ENCODE measurements at places on chromosomes 3 and 15.

GRCh38 chr3:42216302-42216701, 49.7 kb downstream of the CCK start:
- DNase-seq = no peak

GRCh38 chr3:19725000-19725399, 209.0 kb downstream of the EFHB start:
- DNase-seq = no peak

DNA sequence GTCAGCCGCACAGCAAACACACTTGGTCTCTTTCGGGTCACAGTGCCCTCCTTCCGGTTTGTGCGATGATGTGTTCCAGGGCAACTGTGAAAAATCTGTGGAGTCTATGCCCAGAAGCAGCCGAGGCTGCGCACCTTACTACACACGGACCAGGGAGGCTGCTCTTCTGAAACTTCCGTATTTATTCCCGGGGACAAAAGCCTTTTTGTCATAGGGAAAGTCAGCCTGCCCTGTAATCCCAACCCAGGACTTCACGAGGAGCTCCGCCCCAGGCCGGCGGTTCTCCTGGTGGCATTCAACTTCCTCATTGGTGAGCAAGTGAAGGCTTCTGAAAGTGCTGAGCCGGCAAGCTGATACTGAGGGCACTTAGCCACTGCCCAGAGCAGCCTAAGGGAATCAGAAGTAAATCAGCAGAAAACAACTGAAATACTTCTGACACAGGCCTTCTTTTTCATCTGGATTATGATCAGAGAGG, 126.5 kb downstream of the FMN1 start:
- DNase-seq = no peak

DNA sequence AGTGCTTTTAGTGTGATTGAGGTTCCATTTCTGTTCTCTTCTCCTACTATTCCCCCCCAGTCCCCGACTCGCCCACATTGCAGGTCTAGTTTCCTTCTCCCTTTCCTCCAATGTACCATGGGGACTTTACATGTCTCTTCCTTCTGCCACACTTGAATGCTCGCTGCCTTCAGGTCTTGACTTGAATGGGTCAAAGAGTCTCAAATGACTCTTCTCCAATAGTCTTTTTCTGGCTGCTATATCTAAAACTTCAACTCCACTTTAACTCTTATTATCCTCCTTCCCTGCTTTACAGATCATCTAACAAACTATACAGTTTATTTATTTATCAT, 213.9 kb upstream of the SLC2A2 start:
- DNase-seq = no peak

- DNase-seq = no peak
Measured at GRCh38 chr15:60576044-60576443, 97.1 kb upstream of the ICE2 start.

DNA sequence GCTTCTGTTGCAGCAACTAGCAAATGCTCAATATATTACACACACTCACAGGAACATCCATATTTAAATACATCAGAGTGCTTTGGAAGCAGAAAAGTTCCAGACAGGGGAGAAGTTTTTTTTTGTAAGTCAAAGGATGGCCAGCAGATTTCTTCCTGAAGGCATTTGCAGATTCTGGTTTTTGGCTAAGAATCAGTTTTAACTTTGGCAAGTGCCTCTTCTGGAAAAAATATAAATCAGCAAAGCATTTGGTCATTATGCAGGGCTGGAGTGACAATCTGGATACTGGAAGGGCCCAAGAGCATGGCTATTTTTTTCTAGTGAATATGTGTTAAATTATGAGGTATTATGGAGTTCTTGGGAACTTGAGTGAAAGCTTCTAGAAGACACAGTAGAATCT, 495.3 kb upstream of the ARPP21 start:
- DNase-seq = no peak

GRCh38 chr3:11062704-11063103, 70.2 kb downstream of the SLC6A1 start:
- no peak for DNase-seq

GRCh38 chr3:57805674-57806073, 49.6 kb downstream of the SLMAP start:
- no peak for DNase-seq

- DNase-seq = no peak
Measured at GRCh38 chr3:151371526-151371925, 13.0 kb downstream of the P2RY12 start.

- no peak for DNase-seq
Measured at GRCh38 chr3:27324686-27325085, 44.5 kb downstream of the NEK10 start.

- DNase-seq = no peak
Measured at GRCh38 chr3:142987080-142987700, 14.2 kb upstream of the U2SURP start.

DNA sequence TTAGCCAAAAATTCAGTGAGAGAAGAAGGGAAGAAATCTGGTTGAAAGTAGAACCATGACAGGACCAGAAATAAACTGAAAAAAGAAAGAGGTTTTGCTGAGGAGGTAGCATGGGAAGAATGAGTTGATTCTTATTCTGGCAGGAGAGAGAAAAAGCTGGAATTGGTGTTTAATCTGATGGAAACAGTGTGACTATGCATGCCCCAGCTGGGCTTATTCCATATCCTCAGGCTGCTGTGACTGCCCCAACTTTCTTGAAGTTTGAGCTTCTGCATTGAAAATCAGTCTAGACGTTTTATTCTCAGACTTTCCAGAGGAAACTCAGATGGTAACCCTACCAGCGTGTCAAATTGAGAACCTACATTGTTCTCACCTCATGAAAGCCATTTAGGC, 352.5 kb upstream of the DCBLD2 start:
- DNase-seq = no peak

DNA sequence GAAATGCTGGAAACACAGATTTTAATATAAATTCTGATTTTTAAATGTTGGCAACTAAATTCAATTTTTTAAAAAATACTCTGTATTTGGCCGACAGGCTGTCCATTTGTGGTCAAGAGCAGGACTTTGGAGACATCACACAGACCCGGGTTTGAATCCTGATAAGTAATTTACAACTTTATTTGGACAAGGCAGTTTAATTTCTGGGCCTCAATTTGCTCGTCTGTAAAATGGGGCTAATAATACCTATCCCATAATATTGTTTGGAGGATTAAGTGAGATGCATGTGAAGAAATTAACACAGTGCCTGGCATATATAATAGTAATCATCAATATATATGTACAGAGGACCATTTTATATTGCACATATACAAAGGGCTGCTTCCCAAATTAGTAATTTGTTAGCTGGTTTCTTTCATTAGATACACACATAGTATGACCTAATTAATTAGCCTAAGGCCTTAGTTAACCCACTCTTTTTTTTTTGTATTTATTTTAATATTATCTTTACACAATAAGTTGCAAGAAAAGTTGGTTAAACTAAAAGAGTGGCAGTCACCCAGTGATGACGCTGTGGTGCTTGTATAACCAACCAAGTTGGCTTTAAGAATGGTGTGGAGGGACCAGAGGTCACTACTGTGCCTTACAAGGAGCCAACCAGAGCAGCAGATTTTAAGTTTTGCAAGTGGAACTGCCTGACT, 665 bp downstream of the PIGB start:
- no peak for DNase-seq

- no peak for DNase-seq
Measured at GRCh38 chr15:83462026-83462425, 14.9 kb downstream of the SH3GL3 start.

- DNase-seq = no peak
Measured at GRCh38 chr15:43410572-43411214, 39.8 kb downstream of the TUBGCP4 start.

DNA sequence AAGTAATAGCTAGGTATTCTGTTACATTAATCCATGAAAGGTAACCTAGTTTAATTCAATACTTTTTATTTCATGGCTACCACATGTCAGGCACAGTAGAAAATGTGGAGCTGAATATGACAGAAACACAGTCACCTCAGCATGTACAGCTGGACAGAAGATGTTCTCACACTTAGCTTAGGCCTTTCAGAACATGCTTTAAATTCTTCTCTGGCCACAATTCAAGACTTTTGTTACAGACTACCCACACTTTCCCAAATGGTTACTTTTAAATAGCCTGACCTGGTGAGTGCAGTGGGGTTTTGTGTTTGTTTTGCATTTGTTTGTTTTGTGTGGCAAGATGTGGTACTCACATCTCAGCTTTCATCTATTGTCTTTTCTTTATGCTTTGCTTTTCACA, 1079.5 kb downstream of the IGSF11 start:
- DNase-seq = no peak

- no peak for DNase-seq
Measured at GRCh38 chr3:25652921-25653320, 11.8 kb downstream of the TOP2B start.

GRCh38 chr15:39767921-39768320, 14.7 kb downstream of the FSIP1 start:
- DNase-seq = no peak

GRCh38 chr3:17632401-17633100, 109.9 kb downstream of the TBC1D5 start:
- DNase-seq = no peak

GRCh38 chr3:78845605-78846004, 922.2 kb downstream of the ROBO1 start:
- no peak for DNase-seq

GRCh38 chr3:141371882-141372281, 3.6 kb downstream of the ZBTB38 start:
- no peak for DNase-seq

DNA sequence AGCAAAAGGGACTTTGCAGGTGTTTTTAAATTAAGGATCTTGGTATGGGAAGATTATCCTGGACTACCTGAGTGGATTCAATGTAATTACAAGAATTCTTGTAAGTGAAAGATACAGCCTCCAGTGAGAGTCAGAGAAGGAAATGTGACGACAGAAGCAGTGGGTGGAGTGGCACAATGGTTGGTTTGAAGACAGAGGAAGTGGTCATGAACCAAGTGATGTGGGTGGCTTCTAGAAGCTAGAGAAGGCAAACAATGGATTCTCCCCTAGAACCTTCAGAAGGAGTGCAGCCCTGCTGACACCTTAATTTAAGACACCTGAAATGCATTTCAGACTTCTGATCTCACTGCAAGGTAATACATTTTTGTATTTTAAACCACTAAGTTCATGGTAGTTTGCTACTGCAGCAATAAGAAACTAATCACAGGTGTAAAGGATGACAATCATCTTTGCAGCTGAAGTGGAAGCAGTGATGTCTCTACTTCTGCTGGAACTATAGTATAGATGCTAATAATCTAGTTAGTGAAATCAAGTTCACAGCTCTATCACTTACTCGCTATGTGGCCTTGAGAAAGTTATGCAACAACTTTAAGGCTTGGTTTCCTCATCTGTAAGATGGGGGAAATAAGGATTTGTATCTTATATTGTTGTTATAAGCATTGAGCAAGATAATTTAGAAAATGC, 403.4 kb upstream of the SUCLG2 start:
- peak; percentile 42 for DNase-seq

All from stimulated activated CD8-positive, alpha-beta memory T cell treated with anti-CD3 and anti-CD28 coated beads, Interleukin-4, amount 100 ng/mL, for 1 hour (primary cell).